Hepatocyte (in vitro differentiated cells): ENCODE measurements at places on chromosomes 3 and 15.

- H3K27ac ChIP-seq = no peak overlapping the region
- H3K27me3 ChIP-seq = no peaks in the 10 kb centered on the region
- H3K36me3 ChIP-seq = no peaks in the 10 kb centered on the region
- H3K4me1 ChIP-seq = peaks cover 5% of the 10 kb centered on the region
Observed at GRCh38 chr3:98787181-98787580, 24.0 kb downstream of the ST3GAL6 start.

DNA sequence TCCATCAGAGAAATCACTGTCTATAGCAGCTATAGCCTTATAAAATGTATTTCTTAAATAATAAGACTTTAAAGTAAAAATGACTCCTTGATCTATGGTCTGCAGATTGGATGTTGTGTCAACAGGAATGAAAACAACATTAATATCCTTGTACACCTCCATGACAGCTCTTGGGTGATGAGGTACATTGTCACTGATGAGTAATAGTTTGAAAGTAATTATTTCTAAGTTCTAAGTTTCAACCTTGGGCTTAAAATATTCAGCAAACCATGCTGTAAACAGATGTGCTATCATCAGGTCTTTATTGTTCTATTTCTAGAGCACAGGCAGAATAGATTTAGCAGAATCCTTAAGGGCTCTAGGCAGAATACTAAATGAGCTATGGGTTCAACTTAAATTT lies 568.2 kb upstream of the BCHE start:
- no peak for DNase-seq
- H3K4me1 ChIP-seq = no peaks in the 10 kb centered on the region
- H3K27me3 ChIP-seq = no peaks in the 10 kb centered on the region
- H3K36me3 ChIP-seq = no peaks in the 10 kb centered on the region
- no peak overlapping the region for H3K4me3 ChIP-seq

- no peaks in the 10 kb centered on the region for H3K4me1 ChIP-seq
- peaks cover 2% of the 10 kb centered on the region for H3K36me3 ChIP-seq
- H3K4me3 ChIP-seq = no peak overlapping the region
- no peaks in the 10 kb centered on the region for H3K27me3 ChIP-seq
Observed at GRCh38 chr15:79322945-79323344, 12.0 kb downstream of the TMED3 start.

DNA sequence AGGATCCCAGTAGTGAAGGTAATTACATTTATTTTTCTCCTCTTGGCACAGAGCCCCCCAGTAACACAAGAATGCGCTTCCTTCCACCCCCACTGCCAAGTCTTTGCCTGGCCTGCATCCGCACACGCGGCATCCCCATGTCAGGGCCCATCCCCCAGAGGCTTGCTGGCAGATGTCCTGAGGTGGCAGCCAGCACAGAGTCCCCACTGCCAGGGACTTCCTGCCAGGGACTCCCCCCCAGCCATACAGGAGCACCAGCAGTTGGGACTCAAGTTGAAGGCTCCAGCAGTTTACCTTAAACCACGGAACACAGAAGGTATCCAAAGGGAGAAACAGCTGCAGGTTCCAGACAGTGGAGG lies 41.0 kb downstream of the MEGF11 start:
- no peaks in the 10 kb centered on the region for H3K4me1 ChIP-seq
- no peaks in the 10 kb centered on the region for H3K36me3 ChIP-seq
- no peak overlapping the region for H3K4me3 ChIP-seq
- no peak for DNase-seq
- no peak overlapping the region for H3K27ac ChIP-seq

- H3K27ac ChIP-seq = no peak overlapping the region
- no peaks in the 10 kb centered on the region for H3K27me3 ChIP-seq
- H3K4me1 ChIP-seq = no peaks in the 10 kb centered on the region
- no peaks in the 10 kb centered on the region for H3K36me3 ChIP-seq
- DNase-seq = no peak
Observed at GRCh38 chr3:52857133-52857532, 22.3 kb upstream of the MUSTN1 start.

- peak overlapping the region; percentile 91 for H3K27ac ChIP-seq
- DNase-seq = peak; percentile 88
- H3K4me1 ChIP-seq = peaks cover 45% of the 10 kb centered on the region
- peak overlapping the region; percentile 59 for H3K4me3 ChIP-seq
Observed at GRCh38 chr3:9915254-9916141, 1.4 kb upstream of the IL17RC start.

DNA sequence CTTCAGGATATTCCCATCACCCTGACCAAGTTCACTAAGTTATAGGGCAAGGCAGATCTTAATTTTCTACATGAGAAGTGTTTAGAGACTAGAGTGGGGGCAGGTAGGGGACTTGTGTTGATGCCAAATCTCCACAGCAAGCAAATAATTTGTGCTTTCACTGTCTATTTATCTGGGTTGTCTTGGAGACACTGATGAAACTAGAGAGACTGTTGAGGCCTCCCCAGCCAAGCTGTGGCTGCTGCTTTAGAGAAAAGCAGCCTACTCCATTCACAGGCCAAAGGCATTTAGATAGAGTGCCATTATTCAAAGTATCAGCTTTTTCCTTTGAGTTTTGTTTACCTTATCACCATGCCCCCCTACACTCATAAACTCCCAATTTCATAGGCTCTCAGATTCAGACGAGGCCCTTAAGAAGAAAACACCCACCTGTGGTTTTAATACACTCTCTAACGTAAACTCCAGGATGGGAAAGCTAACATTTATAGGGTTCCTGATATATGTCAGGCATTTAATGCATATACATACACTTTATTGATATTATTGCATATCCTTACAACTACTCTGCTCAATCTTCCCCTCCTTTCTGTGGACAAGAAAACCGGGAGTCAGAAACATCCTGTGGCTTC lies 130.4 kb upstream of the FOXB1 start:
- no peak overlapping the region for H3K4me3 ChIP-seq
- H3K4me1 ChIP-seq = no peaks in the 10 kb centered on the region
- no peaks in the 10 kb centered on the region for H3K36me3 ChIP-seq
- peaks cover 13% of the 10 kb centered on the region for H3K27me3 ChIP-seq

GRCh38 chr3:128493570-128494366 lies 767 bp upstream of the GATA2 start:
- DNase-seq = no peak
- H3K27ac ChIP-seq = no peak overlapping the region
- H3K27me3 ChIP-seq = peaks cover 89% of the 10 kb centered on the region
- H3K4me3 ChIP-seq = no peak overlapping the region
- no peaks in the 10 kb centered on the region for H3K36me3 ChIP-seq
- peaks cover 23% of the 10 kb centered on the region for H3K4me1 ChIP-seq

GRCh38 chr15:100116416-100117190 lies 225.2 kb downstream of the ADAMTS17 start:
- H3K4me3 ChIP-seq = no peak overlapping the region
- no peaks in the 10 kb centered on the region for H3K27me3 ChIP-seq
- peaks cover 9% of the 10 kb centered on the region for H3K4me1 ChIP-seq
- no peak for DNase-seq
- H3K36me3 ChIP-seq = no peaks in the 10 kb centered on the region
- no peak overlapping the region for H3K27ac ChIP-seq

DNA sequence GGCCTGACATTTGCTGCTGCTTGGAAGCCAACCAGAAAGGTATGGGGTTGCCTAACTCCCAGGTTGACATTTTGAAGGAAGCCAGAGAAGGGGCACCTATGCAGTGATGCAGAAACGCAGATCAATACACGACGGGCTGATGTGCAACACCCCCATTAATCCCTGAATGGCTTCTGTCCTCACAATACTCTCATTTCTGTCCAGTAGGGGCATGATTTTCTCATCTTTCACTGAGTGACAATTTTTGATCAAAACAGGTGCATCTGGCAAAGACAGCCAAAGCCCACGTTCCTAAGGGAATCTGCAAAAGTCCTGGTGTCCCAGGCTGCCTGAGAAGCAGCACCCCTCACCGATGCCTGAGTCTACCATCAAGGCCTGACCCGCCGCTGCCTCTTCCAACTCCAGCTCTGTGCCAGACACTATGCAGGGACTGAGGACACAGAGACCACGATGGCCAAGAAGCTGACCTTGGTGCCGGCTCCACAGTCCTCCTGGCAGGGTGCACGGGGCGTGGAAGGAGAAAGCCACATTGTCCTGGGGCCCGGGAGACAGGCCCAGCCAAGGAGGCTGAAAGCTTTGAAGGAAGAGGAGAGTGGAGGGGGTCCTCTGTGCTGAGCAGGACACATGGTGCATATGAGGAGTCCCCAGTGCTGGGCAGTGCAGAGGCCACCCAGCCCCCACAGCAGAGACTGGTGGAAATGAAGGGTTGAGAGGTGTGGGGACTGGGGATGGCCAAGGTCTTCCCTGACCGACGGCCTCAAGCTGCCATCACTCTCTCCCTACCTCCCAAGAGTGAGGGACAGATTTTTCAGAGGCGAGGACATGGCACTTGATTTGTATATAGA lies 159.6 kb downstream of the NUP210 start:
- DNase-seq = no peak
- H3K27me3 ChIP-seq = no peaks in the 10 kb centered on the region
- no peak overlapping the region for H3K4me3 ChIP-seq
- H3K27ac ChIP-seq = no peak overlapping the region
- H3K36me3 ChIP-seq = no peaks in the 10 kb centered on the region

GRCh38 chr3:129121792-129122411 lies at the start of gene RAB43:
Gene RAB43 (minus strand): TSS chr3:129121804. CDS start chr3:129121489, 315 bp downstream.
- H3K36me3 ChIP-seq = no peaks in the 10 kb centered on the region
- H3K27me3 ChIP-seq = no peaks in the 10 kb centered on the region
- H3K4me3 ChIP-seq = peak within 1 kb of the TSS; percentile 63

DNA sequence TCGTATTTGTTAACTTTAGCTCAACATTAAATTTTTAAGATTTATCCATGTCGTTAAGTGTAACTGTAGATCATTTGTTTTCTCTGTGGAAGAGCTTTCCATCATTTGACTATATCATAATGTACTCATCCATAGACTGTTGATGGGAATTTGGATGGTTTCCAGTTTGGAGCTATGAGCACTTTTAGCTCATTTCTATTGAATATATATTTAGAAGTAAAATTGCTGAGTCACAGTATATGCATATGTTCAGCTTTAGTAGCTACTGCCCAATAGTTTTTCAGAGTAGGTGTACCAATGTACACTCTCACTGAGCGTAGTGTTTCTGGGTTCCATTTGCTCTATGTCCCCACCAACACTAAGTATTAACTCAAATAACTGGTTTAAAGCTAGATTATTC lies 263.0 kb downstream of the ULK4 start:
- no peak for DNase-seq
- H3K4me3 ChIP-seq = no peak overlapping the region
- H3K4me1 ChIP-seq = no peaks in the 10 kb centered on the region
- no peaks in the 10 kb centered on the region for H3K27me3 ChIP-seq

DNA sequence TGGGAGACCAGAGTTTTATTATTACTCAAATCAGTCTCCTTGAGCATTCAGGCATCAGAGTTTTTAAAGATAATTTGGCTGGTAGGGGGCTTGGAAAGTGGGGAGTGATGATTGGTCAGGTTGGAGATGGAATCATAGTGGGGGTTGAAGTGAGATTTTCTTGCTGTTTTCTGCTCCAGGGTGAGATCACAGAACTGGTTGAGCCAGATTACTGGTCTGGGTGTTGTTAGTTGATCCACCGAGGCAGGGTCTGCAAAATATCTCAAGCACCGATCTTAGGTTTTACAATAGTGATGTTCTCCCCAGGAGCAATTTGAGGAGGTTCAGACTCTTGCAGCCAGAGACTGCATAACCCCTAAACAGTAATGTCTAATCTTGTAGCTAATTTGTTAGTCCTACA lies 141.0 kb downstream of the OTOL1 start:
- H3K4me3 ChIP-seq = no peak overlapping the region
- H3K36me3 ChIP-seq = no peaks in the 10 kb centered on the region

GRCh38 chr15:92009162-92009561 lies 155.7 kb downstream of the SLCO3A1 start:
- no peak overlapping the region for H3K27ac ChIP-seq
- no peaks in the 10 kb centered on the region for H3K36me3 ChIP-seq
- no peaks in the 10 kb centered on the region for H3K4me1 ChIP-seq
- DNase-seq = no peak
- no peak overlapping the region for H3K4me3 ChIP-seq
- no peaks in the 10 kb centered on the region for H3K27me3 ChIP-seq

DNA sequence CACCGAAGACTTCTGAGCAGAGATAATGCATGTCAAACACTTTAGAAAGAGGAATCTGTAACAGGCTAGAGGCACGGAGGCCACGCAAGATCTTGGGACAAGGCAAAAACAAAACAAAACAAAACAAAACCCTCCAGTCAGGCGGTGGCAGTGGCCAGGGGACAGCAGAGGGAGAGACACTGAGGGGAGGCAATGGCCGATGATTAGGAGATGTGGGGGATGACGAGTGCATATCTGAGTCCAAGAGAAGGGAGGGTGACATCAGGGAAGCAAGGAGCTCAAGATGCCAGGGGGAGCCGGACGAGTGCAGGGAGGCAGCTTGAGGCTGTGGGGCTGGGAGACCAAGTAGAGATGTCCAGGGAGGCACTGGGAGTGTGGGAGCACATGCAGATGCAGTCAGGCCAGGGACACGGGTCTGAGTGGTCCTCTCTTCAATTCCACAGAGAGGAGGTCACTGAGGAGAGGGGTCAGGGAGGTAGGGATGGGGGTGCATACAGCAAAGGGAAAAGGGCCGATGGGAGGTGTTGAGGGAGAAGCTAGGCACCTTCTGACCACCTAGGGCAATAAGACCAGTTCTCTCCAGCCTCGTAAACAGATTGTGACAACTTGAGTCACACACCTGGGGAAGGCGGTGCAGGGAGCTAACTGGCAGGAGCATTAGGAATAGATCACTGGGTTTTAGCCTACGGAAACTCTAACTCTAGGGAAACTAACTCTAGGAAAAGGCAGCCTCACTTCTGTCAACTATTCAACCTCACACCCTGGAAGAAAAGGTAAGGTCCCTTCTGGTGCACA lies 29.6 kb downstream of the SLCO2A1 start:
- H3K36me3 ChIP-seq = no peaks in the 10 kb centered on the region
- H3K27me3 ChIP-seq = no peaks in the 10 kb centered on the region
- no peak for DNase-seq
- H3K4me3 ChIP-seq = no peak overlapping the region
- no peaks in the 10 kb centered on the region for H3K4me1 ChIP-seq

DNA sequence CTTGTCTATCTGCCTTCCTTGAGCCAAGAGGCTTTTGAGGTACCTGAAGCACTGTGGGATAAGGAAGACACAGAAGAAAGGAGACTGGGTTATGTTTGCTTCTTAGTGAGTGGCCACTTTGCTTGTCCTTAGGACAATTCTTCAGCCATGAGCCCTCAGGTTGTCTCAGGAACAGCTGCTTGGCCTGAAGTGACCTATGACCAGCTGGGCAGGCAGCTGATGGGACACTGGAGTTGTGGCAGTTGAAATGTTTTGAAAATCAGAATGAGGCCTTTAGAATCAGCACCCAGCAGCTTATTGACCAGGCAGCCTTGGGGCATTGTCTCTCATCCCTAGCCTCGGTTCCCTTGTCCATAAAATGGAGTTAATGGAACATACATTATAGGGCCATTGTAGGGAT lies 37.0 kb downstream of the RBP2 start:
- no peak overlapping the region for H3K27ac ChIP-seq
- no peaks in the 10 kb centered on the region for H3K27me3 ChIP-seq
- H3K4me1 ChIP-seq = peaks cover 16% of the 10 kb centered on the region
- H3K4me3 ChIP-seq = no peak overlapping the region
- H3K36me3 ChIP-seq = no peaks in the 10 kb centered on the region

- H3K4me1 ChIP-seq = no peaks in the 10 kb centered on the region
- no peak for DNase-seq
- no peaks in the 10 kb centered on the region for H3K36me3 ChIP-seq
- H3K27ac ChIP-seq = no peak overlapping the region
- no peaks in the 10 kb centered on the region for H3K27me3 ChIP-seq
Observed at GRCh38 chr3:120013481-120013880, 80.8 kb downstream of the GSK3B start.
